ENCODE measurements at places on chromosomes 5 and 9.
A peak's percentile ranks its signal among the peaks of the same experiment; 100 is the strongest.

GRCh38 chr5:57736716-57737115, 254.1 kb upstream of the ACTBL2 start:
- no peak for DNase-seq

- DNase-seq: no peak
Measured at GRCh38 chr9:135468854-135469521, 10.6 kb upstream of the PPP1R26 start.

- DNase-seq: no peak
Measured at GRCh38 chr9:95103281-95103771, 214.2 kb downstream of the FANCC start.

DNA sequence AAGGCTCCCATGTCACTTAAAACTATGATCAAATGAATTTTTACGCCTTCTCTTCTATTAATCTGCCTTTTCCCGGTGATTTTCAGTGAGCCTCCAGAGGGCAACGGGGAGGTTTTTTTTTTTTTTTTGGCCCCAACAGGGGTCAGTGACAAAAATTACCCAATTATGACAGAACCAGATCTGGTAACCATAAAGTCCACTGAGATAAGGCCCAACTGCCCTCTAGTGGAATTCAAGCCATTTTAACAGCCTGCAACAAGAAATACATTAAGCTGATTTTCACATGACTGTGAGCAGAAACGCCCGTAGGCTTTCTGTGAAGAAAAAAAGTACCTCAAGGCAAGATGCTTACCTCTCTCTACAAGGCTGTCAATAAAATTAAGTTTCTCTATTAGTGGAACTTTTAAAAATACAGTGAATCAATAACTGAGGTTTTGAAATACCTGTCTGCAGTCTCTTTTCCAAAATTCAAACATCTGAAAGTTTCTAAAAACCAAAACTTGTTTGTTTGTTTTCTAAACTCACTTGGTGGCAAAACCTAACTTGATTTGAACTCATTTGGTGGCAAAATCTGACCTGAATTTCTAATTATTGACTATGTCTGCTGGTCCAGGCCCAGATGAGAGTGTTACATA, 49.7 kb upstream of the FST start:
- no peak for DNase-seq

DNA sequence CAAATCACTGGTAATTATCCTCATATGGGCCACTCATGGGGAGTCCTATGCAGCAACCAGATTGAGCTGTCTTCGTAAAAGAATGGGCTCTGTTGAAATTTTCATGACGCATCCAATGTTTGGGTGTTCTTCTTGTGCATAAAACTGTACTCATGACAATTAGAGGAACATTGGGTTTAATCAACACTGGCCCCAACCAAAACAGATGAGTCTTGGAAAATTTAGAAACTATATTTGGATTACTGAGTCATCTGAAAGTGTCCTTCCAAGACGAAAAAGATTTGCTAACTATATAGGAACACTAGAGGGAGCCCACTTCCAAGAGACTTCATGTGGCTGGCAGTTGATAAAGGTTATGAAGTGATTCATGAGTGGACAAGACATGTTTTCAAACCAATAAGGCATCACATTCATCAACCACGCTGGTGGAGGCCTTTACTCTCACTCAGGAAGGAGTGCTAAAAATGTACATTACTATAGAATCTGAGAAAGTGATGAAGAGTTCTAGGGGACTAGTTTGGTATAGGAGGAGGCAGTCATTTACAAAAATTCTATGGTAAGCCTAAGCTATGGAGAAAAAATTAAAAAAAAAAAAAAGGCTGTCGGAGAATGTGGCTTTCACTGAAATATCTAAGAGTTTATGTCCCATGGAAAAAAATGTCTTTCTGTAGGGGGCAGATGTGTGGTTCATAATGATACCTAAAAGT, 313.5 kb downstream of the PRDM9 start:
- DNase-seq: no peak

GRCh38 chr9:35905912-35906679, at the start of gene HRCT1:
TSS of gene HRCT1 (plus strand) at chr9:35906202. CDS start at chr9:35906288, 86 bp downstream.
- DNase-seq: peak; percentile 94

DNA sequence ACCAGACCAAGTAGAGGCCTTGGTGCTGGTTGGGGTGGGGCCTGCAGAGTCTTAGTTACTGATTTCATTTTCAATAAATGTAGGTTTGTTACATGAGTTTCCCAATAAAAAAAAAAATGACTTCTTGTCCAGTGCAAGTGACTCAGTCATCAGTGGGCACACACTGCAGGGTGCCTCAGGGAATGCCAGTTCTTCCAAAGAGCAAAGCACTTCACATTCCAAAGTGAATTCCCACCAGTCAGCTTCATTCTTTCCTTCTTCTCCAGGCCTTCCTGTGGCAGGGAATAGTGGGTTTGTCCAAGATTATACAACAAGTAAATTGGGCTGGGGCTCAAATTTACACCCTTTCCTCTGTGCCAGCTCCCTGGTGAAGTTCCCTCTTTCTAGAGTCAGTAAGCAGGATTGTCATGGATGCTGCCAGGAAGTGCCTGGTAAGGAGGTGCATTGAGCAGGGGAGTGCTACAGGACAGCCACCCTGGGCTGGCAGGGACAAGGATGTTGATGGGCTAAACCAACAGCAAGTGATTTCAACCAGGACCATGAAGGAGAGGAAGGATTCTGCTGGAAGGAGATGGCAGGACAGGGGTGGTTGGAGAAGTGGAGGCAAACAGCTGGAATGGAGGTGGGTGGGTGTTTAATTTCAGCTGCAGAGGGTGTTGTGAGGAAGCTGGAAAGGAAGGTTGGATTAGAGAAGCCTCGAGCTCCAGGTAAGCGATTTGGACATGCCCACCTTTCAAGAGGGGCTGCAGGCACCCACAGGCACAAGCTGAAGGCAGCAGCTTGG, 3.7 kb upstream of the B4GALT7 start:
- DNase-seq: no peak

DNA sequence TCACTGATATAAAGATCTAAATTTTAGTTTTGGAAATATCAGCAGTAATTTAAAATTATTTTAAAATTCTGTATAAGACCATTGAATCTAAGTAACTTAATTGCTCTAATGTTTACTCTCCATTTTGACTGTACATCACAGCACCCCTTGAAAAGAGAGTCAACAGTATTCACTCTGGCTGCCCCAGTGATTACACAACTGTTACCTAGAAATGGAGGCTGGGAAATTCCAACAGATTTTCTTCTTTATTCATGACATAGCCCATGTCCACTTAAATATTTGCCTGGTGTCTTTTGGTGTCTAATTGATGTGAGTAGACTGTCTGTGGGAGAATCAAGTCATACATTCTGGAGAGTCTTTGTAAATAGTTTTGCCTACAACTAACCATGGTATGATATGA, 301.8 kb upstream of the CDH6 start:
- DNase-seq: no peak

GRCh38 chr9:132185073-132186009, 23.5 kb downstream of the NTNG2 start:
- DNase-seq: no peak

DNA sequence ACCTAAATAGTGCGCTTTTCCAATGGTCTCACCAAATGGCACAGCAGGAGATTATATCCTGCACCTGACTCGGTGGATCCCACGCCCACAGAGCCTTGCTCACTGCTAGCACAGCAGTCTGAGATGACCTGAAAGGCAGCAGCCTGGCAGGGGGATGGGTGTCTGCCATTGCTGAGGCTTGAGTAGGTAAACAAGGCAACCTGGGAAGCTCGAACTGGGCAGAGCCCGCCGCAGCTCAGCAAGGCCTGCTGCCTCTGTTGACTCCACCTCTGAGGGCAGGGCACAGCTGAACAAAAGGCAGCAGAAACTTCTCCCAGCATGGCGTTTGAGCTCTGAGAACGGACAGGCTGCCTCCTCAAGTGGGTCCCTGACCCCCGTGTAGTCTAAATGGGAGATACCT, 18.1 kb upstream of the ABLIM3 start:
- no peak for DNase-seq

- DNase-seq: no peak
Measured at GRCh38 chr5:140303966-140304365, 1.1 kb upstream of the PFDN1 start.

DNA sequence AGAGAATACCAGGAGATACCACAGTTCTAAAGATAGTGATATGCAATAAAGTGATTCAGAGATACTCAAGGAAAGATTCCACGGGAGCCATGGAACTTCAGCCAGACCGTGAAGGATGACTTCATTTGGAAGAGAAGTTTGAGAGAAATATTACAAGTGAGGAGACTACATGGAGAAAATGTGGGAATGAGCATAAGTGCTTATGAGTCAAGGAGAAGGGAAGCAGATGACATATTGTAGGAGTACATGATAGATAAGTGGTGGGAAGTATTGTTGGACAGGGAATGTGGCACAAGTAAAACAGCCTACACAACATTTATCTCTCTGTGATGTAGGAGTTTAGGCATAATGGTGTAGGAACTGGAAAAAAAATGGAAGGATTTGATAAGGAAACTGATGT, 122.1 kb upstream of the FBXL17 start:
- no peak for DNase-seq

DNA sequence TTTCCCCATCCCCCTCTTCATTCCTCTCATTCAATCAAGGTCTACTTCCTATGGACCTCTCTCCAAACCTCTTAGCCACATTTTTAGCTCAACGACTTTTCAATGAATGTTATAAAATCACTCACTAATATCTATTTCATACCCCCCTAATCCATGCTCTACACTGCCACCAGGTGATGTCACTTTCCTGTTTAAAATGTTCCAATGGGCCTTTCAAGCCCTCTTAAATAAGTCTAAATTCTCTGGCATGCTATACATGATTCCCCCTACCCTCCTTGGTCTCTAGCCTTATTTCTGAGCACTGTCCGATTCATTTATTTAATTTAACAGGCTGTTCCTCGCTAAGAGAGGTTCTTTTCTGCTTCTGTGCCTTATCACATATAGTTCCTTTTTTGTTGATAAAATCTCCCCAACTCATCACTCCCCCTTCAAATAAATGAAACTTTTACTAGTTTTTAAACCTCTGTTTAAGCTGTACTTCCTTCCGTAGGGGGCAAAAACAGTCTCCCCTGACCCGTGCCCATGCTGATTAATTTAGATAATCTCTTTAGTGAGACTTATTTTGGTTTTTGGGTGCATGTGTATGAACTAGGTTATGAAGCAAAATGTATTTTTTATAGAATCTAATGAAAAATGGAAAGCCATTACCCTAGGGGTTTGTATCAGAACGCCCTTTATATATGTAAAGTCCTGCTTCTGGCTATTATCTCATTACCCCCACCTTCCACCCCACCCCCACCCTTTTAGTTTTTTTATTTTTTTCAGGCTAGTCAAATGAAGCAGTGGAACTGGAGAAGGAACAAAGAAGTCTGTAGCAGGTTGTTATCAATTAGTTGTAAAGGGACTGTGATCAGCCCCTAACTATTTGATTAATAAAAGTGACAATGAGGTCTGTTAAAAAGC, 9.0 kb downstream of the ABHD17B start:
- DNase-seq: no peak

GRCh38 chr5:122263352-122264030, 48.5 kb upstream of the SNCAIP start:
- no peak for DNase-seq

DNA sequence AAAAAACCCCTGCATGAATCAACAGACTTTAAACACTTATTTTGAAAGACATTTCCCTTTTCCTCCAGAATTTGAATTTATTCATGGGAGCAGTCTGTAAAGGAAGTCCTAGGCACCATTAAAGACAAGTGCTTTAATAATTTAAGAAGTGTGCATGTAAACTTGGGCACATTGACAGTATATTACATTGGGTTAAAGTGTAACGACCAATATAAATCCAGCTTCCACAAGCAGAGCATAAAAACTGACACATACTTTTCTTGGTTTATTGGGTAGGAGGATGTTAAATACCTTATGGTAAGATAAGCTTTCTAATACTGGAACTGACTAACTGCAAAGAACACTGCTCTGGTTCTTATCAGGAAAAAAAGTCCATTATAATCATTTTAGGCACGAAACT, 1.2 kb upstream of the ENTREP1 start:
- no peak for DNase-seq

DNA sequence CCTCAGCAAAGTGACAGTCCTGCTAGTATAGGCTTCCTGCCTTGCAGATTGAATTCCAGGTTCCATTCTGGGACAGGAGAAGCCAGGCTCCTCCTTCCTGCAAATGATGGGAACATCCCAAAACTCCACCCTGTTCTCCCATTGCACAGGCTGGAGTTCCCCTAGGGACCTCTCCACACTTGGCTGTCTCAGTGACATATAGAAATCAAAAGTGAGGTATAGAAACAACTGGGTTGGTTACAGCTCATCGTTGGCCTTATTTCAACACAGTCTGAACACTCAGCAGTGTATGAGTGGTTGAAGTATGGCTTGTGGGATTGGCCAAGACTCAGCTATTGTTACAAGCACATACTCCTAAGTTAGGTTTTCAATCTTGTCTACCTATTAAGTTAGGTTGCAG, 157.8 kb upstream of the FTMT start:
- no peak for DNase-seq

DNA sequence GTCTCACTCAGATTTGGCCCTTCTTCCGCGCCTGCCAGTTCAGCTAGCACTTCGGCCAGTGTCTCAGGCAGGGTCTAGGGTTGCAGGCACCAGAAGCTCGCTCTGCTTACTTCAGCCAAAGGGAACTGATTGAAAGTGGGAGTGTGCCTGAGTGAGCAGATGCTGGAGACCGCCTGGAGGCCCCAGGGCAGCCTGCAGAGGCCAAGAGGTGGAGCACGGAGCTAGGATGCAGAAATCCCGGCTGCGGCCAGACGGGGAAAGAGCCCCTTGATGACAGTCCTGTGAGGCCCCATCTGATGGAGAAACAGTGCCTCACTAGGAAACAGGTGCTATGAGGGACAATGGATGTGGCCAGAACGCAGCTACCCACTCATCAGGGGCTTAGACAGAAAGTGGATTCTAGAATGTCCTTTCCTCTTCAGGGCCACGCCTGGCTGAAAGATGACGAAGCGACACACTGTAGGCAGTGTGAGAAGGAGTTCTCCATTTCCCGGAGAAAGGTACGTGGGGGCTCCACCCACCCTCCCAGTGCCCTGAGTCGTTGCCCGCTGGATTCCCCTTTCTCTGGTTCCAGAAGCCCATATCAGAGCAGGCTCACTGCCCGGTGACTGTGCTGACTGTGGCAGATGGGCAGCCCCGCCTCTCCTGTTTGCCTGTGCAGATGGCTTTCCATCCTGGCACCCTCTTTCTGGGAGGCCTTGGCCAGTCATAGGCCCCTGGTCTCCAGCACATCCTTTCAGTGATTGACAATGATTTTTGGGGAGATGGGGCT, 16.1 kb downstream of the HNRNPH1 start:
- no peak for DNase-seq

- DNase-seq: peak; percentile 37
Measured at GRCh38 chr9:92722386-92723298, 42.0 kb downstream of the BICD2 start.

DNA sequence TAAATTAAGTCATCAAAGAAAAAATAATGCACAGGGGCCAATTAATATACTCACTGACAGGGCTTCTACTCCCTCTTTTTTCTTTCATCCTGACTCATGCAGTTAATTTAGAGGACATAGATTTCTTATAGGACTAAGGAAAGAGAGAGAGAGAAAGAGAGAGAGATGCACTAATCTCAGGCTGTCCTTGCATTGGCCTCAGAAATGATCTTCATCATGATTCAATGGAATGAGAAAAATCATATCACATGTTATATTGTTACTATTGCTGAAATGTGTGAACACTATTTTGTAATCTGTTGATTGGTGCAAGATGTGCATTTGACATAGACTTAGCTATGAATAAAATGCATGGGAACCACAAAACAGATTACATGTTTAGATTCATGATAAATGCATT, 608.3 kb upstream of the NUDT12 start:
- no peak for DNase-seq

- DNase-seq: no peak
Measured at GRCh38 chr5:135680713-135681112, 101.9 kb upstream of the CXCL14 start.

- DNase-seq: no peak
Measured at GRCh38 chr9:18798106-18798505, 234.9 kb downstream of the SAXO1 start.

Measured in DMS79 (cell line).